AG04449 (cell line): ENCODE measurements at places on chromosomes 6 and 20.
A peak's percentile ranks its signal among the peaks of the same experiment; 100 is the strongest.

DNA sequence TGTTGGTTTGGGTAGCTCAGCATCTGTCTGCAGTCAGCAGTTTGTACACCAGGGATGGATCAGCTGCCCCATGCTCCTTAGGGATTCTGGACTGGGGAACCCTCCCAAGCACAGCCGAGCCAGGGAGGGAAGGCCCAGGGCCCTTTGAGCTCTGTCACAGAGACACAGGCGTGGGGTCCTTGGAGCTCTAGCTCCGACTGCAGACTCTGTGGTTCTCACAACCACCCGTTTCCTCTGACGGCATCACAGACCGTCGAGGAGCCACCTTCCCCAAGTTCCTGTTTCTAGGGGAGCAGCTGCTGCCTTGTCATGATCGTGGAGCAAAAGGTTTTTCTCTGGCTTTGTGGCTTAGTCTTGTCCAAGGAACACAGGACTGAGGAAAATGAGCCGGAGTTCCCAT, at the start of gene SLA2:
TSS of gene SLA2 (minus strand) at position 199 of the 400 bp plus-strand sequence. CDS start 4,861 bp downstream, outside the sequence.
- no peak for DNase-seq

GRCh38 chr6:39850736-39851297, 58.6 kb downstream of the DAAM2 start:
- DNase-seq: no peak

- DNase-seq: no peak
Observed at GRCh38 chr6:147522597-147522996, 14.1 kb downstream of the SAMD5 start.

DNA sequence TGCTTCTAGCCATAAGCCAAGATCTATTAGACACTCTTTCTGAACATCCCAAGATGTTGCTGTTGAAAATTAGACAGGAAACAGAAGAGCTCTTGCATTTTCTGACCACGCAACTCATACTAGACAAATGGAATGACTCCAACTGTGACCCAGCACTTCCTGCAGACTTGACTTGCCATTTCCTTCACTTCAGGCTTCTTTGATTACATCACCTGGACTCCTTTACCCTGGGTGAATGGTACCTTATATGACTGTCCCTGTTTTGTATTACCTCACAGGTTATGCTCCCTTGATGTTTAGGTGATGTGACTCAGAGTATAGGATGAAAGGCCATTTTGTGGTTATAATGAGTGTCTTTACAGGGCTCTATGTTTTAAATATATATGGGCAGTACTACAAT, 236.1 kb downstream of the BMP2 start:
- DNase-seq: no peak

DNA sequence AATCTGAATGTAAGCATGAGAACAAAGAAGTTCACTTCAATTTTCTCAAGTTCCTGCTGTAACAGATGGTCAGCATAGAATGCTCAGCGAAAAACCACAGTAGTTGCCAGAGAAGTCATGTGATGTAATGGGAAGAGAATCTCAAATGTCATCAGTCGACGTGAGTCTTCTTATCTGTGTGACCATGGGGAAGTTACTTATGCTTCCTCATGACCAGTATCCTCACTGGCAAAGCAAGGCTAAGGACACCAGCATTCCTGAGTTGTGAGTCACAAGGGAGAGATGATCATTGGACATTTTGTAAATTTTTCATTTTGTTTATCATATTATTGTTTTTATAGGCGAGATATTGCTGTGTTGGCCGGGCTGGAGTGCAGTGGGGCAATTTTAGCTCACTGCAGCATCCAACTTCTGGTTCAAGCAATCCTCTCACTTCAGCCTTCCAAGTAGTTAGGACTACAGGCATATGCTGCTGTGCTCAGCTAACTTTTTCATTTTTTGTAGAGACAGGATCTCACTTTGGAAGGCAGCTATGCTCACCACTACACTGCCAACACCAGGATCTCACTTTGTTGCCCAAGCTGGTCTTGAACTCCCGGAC, 21.9 kb downstream of the SGK1 start:
- DNase-seq: peak; percentile 100

DNA sequence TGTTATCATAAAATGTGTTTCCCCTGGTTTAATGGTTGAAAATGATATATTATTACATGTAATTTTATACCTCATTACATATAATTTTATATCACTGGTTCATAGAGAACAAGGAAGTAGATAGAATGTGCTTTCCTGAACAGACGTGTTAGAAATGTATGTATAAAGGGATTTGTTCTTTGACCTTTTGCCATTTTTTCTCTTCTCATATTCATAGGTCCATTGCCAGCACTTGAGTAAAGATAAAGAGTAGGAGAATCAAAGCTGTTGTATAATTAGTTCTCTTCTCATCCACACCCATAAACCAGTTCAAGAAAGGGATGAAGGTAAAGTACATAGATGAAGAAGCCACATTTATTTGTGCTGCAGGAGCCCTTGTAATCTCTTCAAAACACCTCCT, 46.7 kb downstream of the RNF217 start:
- DNase-seq: no peak
